ENCODE measurements at places on chromosomes 12 and 14.

DNA sequence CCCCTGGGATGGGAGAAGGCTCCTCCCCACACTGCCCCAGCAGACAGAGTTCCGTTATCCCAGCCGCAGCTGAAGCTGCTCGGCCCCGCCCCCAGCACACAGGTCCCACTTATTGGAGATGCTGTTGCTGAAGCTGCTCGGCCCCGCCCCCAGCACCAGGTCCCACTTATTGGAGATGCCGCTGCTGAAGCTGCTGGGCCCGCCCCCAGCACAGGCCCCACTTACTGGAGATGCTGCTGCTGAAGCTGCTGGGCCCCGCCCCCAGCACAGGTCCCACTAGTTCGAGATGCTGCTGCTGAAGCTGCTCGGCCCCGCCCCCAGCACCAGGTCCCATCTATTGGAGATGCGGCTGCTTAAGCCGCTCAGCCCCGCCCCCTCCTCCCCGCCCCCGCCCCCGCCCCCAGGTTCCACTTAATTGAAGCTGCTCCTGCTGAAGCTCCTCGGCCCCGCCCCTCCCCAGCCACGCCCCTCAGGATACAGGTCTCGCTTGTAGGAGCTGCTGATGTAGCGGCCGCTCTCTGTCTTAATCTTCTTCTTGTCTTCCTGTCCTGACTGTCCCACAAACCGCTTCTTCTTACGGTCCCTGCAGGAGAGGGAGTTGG, 12.0 kb downstream of the CFAP73 start:
- DNase-seq: no peak

DNA sequence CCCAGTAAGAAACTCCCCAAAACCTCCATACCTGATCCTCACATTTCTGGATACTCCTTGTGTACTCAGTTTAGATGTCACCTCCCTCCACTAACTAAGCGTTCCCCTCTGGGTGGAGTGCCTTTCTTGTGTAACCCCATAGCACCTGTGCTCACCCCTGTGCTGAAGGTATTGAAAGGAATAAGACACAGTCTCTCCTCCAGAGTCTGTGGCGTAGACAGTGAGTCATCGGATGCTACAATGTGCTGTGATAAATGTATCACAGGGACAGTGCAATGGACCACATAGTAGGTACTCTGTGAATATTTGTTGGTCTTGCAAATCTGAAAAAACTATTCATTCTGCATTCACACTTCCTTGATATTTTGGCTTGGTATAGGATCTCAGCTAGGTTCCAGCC, 30.8 kb downstream of the TSPAN9 start:
- no peak for DNase-seq

DNA sequence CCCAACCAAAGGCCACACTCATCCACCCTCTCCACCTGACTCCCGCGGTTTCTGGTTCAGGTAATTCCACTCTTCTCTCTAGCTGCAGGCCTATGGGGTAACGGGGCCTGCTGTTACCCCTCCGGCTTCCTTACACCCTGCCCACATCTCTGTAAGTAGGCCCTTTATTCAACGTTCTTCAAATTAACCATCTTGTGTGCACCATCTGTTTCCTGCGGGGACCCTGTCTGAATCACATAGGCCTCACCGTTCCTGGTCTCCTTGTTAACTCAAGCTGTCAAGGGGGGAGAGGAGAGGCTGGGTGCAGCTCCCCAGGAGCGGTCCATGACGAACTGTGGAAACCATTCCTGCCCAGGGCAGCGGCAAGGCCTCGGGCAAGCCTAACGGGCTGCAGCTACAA, 9.3 kb upstream of the DLK1 start:
- no peak for DNase-seq

DNA sequence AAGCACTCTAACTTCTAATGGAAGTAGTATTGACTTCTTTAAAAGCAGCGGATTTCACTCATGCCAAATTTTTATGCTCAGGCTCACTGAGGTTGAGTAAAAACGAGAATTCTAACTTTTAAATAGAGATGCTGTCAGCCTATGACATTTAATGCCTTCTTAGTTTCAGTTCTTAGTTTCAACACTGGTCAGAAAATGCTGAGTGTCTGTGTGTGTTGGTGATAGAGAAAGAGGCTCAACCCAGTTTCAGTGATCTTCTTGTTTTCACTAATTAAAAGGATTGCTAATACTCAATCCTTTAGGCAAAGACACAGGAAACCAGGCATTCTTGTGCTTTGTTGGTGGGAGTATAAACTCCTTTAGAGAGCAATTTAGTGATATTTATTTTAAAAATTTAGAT, 31.0 kb downstream of the PEBP1 start:
- DNase-seq: no peak

DNA sequence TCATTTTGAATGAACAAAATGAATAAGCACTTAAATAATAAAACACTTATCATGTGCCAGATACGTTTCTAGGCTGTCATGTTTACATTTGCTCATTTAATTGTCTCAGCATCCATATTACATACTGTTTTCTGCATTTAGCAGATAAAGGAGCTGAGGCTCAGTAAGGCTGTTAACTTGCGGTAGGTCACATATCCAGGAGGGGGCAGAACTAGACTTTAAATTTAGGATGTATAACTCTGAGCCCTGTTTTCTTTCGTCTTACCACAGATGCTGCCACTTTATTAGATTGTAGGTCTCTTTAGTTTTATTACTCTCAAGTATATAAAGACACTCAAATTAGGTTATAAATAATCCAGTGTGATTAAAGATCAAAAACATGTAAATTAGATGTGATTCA, 17.7 kb downstream of the IRAK4 start:
- no peak for DNase-seq

DNA sequence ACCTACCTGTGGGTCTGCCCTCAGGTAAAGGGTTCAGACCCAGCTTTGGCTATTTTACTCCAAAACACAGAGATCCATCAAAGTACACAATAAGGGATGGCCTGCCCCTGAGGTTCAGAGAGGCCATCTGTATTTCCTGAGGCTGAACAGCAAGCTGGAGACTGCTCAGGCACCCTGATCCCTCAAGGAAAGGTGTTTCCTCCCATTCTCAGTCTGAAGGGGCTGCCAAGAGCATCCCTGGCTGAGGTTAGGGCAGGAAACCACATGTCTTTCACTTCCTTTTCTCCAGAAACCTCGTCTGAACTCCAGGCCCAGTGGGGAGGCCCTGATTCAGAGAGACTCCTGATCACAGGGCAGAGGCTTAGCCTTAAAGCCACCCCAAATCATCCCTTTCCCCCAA, 1.5 kb downstream of the RILPL1 start:
- no peak for DNase-seq

DNA sequence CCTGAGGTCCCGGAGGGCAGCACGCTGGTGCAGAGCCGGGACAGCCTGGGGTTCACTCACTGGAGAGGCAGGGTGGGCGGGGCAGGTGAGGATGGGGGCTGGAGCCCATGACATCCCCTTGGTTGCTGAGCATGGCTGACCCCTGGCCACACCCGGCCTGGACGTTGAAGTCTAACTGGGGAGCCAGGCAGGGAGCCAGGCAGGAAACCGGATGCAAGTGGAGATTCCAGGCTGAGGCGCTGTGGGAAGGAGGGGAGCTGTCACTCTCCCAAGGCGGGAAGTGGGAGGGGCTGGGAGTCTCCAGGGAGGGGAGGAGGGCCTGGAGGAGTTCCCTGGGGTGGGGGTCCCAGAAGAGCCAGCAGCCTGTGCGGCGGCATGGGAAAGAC, 7.7 kb upstream of the INF2 start:
- no peak for DNase-seq

GRCh38 chr14:64705381-64706118, 1.3 kb downstream of the PLEKHG3 start:
- no peak for DNase-seq

DNA sequence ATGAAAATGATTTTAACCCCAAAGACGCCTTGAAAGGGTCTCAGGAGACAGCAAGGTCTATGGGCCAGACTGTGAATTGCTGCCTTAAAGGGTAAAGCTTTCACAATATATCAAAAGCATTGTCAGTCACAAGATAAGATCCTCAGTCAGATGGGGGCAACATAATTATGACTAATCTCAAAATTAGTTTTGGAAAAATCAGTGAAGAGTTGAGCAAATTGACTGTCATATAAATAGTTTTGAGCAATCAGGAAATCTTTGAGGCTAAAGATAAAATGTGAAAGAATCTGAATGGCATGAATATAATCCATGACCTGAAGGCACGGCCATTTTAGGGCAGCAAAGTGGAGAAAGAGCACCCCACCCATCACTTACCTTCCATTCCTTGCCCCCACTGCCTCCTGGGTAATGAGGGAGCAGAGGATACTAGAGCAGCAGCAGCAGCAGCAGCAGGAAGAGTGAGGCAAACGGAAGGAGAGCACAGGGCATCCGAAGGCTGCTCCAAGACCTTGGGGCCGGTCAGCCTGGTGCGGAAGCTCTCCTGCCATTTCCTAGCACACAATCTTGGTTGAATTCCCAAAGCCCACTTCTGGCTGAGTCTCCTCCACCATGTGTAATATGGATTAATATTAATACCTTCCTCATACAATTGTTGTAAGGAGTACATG, 7.0 kb downstream of the STON2 start:
- no peak for DNase-seq

DNA sequence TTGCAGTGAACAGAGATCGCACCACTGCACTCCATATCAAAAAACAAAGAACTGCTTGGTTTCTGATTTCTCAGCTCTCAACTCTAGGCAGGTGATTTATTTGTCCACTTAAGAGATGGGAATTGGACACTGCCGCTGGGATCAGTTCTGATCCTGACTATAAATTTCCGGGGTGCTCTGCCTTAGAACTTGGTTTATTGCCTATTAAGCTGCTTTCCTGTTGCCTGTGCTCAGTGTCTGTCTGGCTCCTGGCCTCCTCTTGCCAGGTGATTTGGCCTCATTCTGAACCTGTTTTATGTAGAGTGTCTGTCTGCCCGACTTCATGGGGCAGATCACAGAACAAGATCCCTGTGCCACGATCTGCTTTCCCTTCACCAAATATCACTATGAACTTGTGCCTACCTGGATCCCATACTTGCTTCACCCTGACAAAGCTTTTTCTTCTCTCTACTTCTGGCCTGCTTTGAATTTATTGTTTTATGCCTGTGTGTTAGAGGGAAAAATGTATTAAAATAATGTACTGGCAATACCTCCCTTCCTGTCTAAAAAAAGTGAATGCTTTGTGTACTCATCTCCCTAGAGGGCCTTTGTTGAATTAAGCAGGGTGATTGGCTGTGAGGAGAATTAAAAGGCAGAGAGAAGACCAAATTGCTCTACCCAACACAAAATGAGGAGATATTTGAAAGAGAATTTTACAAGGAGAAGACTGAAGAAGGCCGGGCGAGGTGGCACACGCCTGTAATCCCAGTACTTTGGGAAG, 27.6 kb downstream of the CDKN1B start:
- no peak for DNase-seq

- no peak for DNase-seq
Measured at GRCh38 chr14:33134975-33135374, 196.3 kb downstream of the NPAS3 start.

GRCh38 chr14:104107611-104108569, 22.4 kb downstream of the ASPG start:
- no peak for DNase-seq

DNA sequence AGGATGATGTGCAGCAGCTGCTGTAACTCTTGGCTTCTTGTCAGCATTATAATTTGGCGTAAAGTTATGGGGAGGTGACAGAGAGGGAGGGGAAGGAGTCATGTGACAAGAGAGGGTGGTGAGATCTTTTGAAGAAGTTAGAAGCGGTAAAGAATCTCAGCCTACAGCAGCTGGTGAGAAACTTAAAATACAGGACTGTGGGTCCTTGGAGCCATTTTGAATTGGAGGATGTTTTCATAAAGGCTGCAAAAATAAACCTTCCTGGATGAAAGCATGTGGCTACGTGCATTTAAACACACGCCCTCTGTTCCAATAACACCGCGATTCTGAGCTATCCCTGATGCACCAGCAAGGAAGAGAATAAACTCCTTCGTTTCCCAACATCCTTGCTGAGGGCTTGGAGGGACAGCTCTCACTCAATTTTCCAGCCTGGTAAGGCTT, 133.7 kb downstream of the TMEM30B start:
- DNase-seq: no peak
